ENCODE measurements at places on chromosomes 6 and 20. TPM values are rescaled to one million over a fixed set of nuclear protein-coding genes. Genes with fewer than 3 reads are reported as not detected.

DNA sequence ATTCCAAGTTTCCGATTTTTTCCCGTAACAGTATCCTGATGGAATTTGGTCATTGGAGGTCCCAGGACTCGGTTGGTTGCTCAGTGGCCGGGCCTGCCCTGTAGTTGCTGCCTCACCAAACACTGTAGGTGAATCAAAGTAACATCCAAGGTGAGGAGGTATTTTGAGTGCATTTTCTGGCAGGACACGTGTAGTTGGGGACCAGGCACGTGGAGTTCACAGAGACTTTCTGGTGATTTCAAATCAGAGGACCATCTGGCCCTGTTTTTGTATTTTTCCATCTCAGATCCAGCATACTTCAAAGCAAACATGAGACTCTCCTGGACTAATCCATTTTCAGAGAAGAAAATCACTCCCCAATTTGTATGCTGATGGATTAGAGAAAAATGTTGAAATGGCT lies 9.9 kb upstream of the DTD1 start:
- H3K27me3 ChIP-seq = no peaks in the 10 kb centered on the region
- H3K4me1 ChIP-seq = no peaks in the 10 kb centered on the region
- H3K4me3 ChIP-seq = no peak overlapping the region
- no peak overlapping the region for H3K27ac ChIP-seq
- H3K36me3 ChIP-seq = no peaks in the 10 kb centered on the region

- H3K27me3 ChIP-seq = no peaks in the 10 kb centered on the region
- H3K36me3 ChIP-seq = no peaks in the 10 kb centered on the region
- peaks cover 7% of the 10 kb centered on the region for H3K4me1 ChIP-seq
- no peak overlapping the region for H3K27ac ChIP-seq
- DNase-seq = no peak
- no peak overlapping the region for H3K4me3 ChIP-seq
Measured at GRCh38 chr6:128305976-128306375, 214.4 kb downstream of the PTPRK start.

DNA sequence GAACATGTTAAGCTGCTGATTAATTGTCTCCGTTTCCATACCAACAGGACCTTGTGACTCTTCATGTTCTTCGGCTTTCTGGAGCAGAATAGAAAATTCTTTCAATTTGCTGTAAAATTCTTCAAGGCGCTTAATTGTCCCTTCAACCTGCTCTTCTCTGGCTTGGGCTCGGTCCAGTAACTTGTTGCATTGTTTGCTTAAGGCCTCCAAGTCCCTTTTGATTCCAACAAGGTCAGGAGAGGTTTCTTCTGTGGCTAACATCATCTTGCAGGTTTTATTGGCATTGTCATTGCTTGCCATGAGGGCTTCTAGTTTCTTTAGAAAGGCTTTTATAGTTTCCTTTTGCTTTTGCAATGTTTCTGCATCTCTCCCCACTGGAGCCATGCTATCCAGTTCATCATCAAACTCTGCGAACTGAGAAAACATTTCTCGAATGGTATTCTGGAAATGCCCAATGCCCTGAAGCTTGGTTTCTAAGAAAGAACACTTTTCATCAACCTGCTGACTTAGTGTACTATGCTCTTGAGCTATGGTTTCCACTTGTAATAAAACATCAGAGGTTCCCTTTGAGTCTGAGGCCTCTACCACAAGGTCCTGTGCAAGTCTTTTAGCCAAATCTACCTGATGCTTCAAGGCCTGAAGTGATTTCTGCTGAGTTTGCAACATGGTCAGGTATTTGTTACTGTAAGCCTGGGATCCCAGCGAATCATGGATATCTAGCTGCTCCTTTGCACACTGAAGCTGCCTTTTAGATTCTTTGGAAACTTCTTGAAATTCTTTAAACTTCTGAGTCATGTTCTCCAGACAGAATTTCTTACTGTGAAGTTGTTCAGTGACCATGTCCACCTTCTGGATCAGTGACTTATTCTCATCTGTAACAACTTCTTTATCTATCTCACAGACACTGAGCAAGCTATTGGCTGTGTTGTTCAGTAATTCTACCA lies 90.2 kb downstream of the DST start:
- H3K27ac ChIP-seq = no peak overlapping the region
- H3K36me3 ChIP-seq = peaks cover 9% of the 10 kb centered on the region
- H3K4me1 ChIP-seq = peaks cover 12% of the 10 kb centered on the region
- no peaks in the 10 kb centered on the region for H3K27me3 ChIP-seq

The ZKSCAN3 gene
- 1.9 TPM for total RNA-seq

The ADGRB3 gene
- 0.11 TPM for total RNA-seq

DNA sequence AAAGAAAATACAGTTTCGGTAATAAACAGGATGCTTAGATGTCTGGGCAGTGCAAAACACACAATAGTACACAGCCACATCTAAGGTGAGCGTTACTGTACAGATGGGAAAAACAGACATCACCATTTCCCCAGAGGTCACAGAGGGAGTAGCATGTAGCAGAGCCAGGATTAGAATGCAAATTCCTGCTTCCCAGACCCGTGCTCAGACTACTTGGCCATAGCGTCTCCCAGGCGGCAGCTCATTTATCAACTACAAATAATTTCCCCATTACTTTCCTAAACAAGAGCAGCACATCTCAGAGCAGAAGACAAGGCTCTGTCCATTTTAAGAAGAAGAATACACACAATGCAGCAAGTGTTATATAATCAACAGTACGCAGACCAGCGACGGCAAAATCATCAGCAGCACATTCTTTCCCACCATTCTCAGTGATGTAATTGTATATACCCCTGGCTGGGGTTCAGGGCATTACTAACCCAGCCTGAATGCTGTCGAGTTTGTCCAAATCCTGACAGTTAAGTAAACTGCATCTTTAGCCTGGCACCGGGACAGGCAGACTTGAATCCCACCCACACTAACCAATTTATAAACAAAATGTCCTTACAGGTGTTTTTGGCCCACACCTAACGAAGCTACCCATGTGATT lies 61.9 kb downstream of the CNKSR3 start:
- H3K4me1 ChIP-seq = no peaks in the 10 kb centered on the region
- H3K4me3 ChIP-seq = no peak overlapping the region
- no peak for DNase-seq
- H3K36me3 ChIP-seq = no peaks in the 10 kb centered on the region
- H3K27me3 ChIP-seq = no peaks in the 10 kb centered on the region

GRCh38 chr6:13030396-13030795 lies 297.9 kb downstream of the TBC1D7 start:
- no peaks in the 10 kb centered on the region for H3K4me1 ChIP-seq
- no peak overlapping the region for H3K4me3 ChIP-seq
- no peaks in the 10 kb centered on the region for H3K36me3 ChIP-seq
- H3K27ac ChIP-seq = no peak overlapping the region

DNA sequence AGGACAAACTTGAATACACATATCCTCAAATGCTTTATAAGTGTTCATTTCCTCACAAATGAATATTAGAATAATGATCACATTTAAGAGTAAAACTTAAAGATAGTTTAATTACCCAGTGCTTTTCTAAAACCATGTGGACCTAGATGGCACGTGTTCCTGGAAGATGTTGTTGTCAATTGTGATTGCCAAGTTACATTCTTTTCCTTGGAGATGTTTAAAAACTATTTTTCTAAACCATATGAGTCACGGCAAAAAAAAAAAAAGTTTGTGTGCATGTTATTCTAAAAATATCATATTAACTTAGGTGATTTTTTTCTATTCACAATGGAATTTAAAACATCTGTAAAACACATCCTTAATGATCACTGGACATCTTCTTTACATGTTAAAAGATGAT lies 51.1 kb downstream of the RCAN2 start:
- H3K27ac ChIP-seq = no peak overlapping the region
- DNase-seq = no peak
- H3K4me3 ChIP-seq = no peak overlapping the region
- no peaks in the 10 kb centered on the region for H3K4me1 ChIP-seq

The PLA2G7 gene
- total RNA-seq = 1.8 TPM

Measured in PC-3 (cell line).